Metanephros (tissue), 2 donors: ENCODE measurements at places on chromosomes 5 and 9. TPM values are rescaled to one million over a fixed set of nuclear protein-coding genes. Genes with fewer than 3 reads are reported as not detected.

DND1 gene
- total RNA-seq: 0.76 TPM

ARHGEF28 gene
- total RNA-seq: 63.9 TPM

COL23A1 gene
- 7.5 TPM for total RNA-seq

PCDHB13 gene
- 7.9 TPM for total RNA-seq

GRXCR2 gene
- total RNA-seq: 0.29 TPM
